CD4-positive, alpha-beta T cell treated with Interferon alpha-2 for 1 hour (primary cell): ENCODE measurements at places on chromosomes 2 and 18.

DNA sequence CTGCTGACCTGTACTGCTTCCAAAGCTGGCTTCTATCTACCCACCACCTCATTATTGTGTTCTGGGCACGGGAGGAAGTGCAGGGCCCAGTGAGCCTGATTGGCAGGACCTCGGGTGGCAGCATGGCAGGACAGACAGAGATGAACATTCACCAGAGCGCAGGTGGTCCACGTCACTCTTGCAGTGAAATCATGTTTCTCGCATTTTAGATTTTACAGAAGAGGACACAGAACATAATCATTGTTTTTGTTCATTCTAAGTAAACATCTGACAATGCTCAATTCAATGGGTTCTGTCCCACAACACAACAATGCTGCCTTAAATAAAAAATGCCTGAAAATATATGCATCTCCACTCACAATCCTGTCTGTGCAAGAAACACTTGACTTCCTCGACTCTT lies 11.5 kb upstream of the BIN1 start:
- DNase-seq = no peak

DNA sequence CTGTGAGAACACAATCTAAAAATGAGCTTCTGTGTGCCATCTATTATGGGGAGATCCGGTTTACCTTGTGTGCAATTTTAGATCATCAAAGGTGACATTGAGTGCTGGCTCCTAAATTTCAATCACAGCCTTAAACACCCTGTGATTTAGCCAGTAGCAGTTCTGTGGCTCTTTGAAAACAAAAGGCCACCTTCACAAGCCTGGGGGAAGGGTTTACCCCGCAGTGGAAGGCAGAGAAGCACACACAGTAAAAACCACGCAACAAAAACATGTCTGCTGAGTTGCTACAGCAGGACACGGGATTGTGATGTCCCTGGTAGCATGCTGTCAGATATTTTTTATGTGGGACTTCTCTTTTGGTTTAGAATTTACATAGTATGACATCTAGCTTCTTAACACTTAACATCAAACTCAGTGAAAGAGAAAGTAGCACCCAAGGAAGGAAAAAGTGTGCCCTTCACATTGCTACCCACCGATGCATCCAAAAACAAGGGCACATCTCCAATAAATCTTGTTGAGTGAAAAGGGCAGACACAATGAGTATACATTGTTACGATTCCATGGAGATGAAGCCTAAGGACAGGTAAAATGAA lies 56.1 kb upstream of the RNF152 start:
- DNase-seq = no peak

DNA sequence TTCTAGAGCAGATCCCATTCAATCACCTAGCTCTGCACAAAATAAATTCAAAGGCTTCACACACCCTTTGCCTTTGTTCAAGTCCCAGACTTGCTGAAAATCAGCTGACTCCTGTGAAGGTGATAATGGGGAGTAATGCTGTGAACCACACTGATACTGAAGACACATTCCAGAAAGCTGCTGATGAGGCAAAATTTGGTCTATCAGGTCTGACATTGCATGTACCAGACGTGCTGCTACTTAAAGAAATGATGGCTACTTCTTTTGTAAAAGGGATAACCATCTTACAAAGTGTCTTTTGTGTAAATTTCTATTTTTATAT lies 7.8 kb upstream of the CTIF start:
- DNase-seq = no peak

DNA sequence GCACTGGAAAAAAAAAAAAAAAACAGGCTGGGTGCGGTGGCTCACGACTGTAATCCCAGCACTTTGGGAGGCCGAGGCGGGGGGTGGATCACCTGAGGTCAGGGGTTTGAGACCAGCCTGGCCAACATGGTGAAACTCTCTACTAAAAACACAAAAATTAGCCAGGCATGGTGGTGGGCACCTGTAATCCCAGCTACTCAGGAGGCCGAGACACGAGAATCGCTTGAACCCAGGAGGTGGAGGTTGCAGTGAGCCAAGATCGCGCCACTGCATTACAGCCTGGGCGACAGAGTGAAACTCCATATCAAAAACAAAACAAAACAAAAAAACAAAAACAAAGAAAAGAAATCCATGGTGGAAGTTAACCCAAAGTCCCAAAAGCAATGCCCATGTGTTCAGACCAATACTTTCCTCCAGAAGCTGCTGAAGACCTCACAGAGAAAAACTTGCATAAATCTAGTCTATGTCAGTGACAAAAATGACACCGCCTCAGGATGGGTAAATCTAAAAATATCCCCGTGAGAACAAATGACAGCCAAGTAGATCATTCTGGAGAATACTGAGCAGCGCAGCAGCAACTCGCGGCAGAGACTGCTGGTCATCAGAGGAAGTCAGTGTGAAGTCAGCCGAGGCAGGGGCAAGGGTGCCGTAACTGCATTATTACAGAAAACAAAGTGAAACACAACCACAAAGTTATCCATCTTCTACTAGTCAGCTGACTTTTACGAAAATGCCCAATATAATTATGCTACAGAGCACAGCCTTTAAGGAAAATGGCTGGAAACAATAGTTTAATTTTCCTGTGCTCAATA lies 41.0 kb downstream of the LPIN2 start:
- peak; percentile 91 for DNase-seq

- no peak for DNase-seq
Measured at GRCh38 chr2:147247749-147248148, 597.1 kb upstream of the ACVR2A start.

GRCh38 chr2:103364177-103364576 lies 602.3 kb downstream of the TMEM182 start:
- DNase-seq = no peak

GRCh38 chr18:73636355-73636754 lies 511.3 kb downstream of the FBXO15 start:
- no peak for DNase-seq

- no peak for DNase-seq
Measured at GRCh38 chr2:184336688-184337087, 261.6 kb upstream of the ZNF804A start.

DNA sequence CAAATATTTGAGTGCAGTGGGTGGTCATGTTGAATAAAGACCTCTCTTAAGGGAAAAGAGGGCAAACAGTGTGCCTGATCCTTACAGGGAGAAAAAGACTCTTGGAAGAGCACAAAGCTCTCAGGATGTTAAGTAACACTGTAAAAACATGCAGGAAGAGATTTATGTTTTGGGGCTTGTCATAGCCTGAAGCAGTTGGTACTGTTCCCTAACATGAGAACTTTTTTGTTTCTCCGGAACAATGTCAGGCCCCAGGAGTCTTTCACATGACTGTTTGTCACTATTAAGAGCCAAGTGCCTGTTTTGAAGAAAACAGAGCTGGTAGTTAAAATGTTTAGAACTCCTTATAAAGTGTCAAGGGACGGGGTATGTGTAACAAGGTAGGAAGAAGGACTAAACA lies 83.7 kb upstream of the B3GNT2 start:
- DNase-seq = no peak

- no peak for DNase-seq
Measured at GRCh38 chr2:50379351-50379750, 652.6 kb downstream of the NRXN1 start.

- no peak for DNase-seq
Measured at GRCh38 chr18:68778280-68778886, 19.5 kb upstream of the CCDC102B start.

DNA sequence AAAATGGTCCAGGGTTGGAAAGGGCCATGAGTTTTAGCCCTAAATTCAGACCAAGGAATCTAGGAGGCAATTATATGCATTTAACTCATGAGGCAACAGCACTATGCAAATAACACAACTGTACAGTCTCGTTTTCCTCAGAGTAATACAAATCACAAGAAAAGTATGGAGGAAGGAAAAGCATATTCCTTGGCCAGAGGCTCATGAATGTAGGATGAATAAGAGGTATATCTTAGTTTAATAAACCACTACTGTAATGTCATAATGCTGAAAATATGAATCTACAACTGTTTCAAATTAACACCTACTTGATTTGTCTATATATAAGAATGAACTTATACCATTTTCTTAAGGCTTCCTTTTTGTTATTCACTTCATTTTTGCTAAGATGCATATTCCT lies 252.5 kb upstream of the TANK start:
- DNase-seq = no peak

DNA sequence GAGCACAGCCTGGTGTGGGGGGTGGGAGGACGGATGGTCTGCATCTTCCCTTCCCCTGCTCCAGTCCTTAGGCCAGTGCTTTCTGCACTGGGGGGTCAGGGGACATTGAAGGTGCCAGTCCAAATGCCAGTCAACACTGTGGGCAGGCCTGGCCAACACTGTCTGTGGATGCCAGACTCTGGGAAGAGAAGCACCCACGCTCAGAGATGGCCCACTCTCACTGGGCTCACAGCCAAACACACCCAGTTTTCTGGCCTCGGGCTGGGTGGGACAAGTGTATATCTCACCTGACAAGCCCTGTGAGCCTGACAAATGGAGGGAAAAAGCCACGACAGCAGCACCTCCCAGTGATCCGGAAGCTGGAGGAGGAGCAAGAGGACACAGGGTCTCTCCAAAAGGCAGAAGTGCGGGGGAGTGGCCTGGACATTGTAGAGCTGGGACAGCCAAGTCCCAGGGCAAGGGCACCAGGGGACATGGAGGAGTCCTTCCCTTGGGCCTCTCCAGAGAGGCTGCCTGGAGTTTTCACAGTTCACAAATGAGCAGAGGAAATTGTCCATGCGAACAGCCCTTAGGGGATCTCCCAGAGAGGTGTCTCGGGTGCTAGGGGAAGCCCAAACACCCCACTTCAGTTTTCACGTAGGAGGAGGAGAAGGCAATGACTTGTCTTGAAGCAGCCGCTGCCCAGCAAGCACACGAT lies 79.3 kb downstream of the SDC1 start:
- DNase-seq = no peak
